Caki2 (cell line): ENCODE measurements at places on chromosomes 3 and 15. TPM values are rescaled to one million over a fixed set of nuclear protein-coding genes. Genes with fewer than 3 reads are reported as not detected.
A peak's percentile ranks its signal among the peaks of the same experiment; 100 is the strongest.

- DNase-seq, result peak; percentile 1
These were observed 216.8 kb downstream of the VGLL3 start for GRCh38 chr3:86774082-86774691.

- DNase-seq, result no peak
These were observed 1.1 kb upstream of the WWTR1 start for GRCh38 chr3:149658744-149659497.

DNA sequence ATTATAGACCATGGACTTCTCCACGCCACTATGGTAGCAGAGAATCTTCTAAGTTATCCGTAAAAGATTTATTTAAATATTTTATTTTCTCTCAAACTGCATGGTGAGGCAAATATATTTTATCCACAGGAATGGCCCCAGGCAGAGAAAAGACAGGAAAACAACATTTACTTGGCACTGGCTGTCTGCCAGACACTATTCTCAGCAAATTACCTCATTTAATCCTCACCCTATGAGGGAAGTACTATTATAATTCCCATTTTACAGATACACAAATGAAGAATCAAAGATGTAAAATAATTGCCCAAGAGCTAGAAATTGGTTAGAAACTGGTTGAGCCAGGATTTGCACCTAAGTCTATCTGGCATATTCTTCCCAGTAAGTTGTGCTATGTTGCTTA is 361.4 kb upstream of the IL12A start:
- no peak for DNase-seq

DNA sequence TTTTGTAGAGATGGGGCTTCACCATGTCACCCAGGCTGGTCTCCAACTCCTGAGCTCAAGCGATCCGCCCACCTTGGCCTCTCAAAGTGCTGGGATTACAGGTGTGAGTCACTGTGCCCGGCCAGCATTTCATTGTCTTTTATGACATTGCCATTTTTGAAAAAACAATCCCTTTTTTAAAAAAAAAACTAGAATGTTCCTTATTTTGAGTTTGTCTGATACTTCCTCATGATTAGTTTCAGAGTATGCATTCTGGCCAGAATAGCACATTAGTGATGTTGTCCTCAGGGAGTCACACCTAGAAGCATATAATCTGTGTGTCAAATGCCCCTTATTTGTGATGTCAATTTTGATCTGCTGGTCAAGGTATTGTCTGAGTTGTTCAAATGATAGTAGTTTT is 21.2 kb upstream of the NMD3 start:
- DNase-seq, result no peak

- no peak for DNase-seq
These were observed 15.8 kb downstream of the RBP1 start for GRCh38 chr3:139523718-139524117.

- DNase-seq, result no peak
These were observed 19.9 kb downstream of the KPNA4 start for GRCh38 chr3:160545504-160545871.

DNA sequence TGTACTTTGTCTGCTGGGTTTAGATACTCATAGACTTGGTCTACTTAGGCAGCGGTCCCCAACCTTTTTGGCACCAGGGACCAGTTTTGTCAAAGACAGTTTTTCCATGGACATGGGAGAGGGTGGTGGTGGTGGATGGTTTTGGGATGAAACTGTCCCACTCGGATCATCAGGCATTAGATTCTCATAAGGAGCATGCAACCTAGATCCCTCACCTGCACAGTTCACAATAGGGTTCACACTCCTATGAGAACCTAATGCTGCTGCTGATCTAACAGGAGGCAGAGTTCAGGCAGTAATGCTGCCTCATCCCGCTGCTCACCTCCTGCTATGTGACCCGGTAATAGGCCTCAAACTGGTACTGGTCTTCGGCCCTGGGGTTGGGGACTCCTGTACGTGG is 45.3 kb downstream of the CMSS1 start:
- no peak for DNase-seq

DNA sequence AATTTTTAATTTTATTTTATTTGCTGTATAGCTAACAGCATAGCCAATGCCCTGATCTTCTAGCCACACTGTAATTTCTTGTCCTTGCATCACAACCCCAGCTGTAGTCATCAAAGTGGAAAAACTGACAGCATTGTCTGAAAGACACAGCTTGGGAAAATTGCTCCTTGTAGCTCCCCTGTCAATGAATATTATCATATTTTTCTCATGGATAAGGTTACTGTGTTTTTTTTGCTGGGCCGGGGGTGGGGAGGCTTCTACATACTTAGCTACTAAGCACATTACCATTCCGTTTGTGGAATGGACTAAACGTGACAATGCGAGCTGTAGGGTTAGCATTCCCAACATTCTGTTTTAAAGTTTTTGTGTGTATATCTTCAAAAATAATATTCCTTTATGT is 381.3 kb downstream of the TIGIT start:
- no peak for DNase-seq

DNA sequence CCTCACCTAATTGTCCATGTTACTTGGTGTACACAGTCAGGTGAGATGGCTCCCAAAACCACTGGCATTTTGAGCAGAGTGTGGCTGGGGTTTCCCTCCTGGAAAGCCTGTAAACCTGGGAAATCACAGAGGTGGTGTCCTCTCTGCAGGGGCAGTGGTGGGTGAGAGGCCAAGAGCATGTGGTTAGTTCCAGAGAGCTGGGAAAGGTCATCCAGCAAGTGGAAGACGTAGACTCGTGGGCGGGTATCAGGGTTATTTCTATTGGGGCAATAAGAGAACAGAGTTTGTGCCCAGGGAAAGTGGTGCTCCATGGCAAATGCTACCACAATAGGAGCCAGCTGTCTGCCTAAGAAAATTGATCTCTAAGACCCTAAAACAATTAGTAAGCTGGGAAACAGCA is 44.6 kb upstream of the LIMD1 start:
- no peak for DNase-seq

DNA sequence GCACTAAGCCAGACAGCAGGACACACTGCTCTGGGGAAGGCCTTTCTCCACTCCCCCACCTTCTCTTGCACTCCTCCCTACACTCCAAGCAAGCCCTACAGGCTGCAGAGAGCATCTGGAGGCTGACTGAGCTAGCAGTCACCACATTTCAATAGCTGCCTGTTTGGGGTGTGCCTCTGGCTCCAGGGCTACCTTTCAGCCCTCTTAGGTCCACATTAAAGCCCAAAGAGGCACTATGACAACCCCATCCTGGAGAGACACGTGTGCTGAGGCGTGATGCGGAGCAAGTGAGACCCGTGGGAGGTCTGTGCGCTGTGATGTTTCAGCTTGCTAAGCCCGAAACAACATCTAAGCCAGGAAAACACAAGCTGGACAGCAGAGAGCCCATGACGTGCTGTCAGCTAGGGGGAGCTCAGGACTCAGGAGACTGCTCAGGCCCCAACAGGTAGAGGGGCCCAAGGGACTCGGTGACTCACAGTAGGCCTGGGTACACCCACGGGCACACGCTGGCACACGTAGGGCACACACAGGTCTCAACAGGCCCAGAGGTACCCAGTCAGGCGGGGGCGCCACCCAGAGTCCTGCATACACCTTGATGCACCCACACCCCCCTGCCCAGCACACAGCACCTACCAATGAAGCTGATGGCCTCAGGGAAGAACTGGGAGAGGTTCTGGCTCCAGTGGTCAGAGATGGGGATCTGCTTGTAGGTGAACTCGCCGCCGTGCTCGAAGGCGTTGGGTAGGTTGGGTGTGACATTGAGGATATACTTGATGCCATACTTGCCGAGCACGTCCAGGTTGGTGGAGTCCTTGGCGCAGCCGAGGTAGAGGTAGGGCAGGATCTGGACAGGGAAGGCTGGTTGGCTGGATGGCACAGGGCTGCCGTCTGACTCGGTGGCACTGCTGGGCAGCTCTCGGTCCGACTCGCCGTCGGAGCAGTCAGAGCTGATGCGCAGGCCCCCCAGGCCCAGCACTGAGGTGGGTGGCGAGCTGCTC is 2.8 kb downstream of the DUSP7 start:
- DNase-seq, result peak; percentile 28

GRCh38 chr15:29611057-29611456 is 211.2 kb downstream of the TJP1 start:
- no peak for DNase-seq

- no peak for DNase-seq
These were observed 5.7 kb downstream of the SLC38A3 start for GRCh38 chr3:50210510-50211367.

GRCh38 chr3:197309528-197310361 is 11.3 kb upstream of the DLG1 start:
- peak; percentile 83 for DNase-seq

DNA sequence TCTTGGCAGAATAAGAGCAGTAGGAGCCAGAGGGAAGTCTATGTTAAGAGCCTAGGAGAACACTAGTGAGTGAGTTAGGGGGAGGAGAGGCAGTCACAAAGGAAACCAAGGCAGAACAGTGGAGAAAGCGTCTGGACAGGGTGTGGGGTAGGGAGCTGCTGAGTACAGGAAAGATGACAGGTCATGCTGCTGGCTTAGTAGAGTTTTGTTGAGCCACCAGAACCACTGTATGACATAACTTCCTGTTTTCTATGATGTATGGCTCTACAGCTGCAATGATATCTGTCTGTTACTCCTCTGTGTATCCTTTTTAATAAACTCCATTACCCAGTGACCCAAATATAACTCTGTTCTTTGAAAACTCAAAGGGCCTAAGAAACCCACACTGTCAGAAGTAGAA is 10.6 kb upstream of the STT3B start:
- no peak for DNase-seq

GRCh38 chr15:65060641-65061397 is 7.0 kb downstream of the RASL12 start:
- no peak for DNase-seq

GRCh38 chr3:143952569-143953072 is 19.0 kb upstream of the DIPK2A start:
- DNase-seq, result no peak

GRCh38 chr15:75348034-75348561 is 1.3 kb downstream of the NEIL1 start:
- DNase-seq, result no peak

GRCh38 chr15:94322141-94322540 is 90.8 kb downstream of the MCTP2 start:
- DNase-seq, result no peak

GRCh38 chr3:123525433-123525832 is 59.4 kb downstream of the HACD2 start:
- DNase-seq, result no peak

DNA sequence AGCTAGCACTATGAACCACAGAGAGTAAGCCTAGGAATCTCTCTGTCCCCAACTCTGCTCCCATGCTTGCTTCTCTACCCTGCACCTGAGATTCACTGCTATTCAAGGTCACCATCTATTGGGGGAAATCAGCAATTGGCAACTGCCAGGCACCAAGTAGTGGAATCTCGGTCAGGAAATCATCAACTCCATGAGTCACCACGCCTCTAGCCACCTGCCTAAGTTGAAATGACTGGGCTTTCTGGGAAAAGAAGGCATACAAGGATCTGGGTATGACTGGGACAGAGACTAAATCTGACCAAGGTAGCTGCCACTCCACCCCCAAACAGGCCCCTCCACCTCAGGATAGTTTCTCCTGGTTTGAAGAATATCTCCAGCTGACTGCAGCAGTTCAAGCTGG is 464.1 kb upstream of the CBLB start:
- peak; percentile 68 for DNase-seq

- no peak for DNase-seq
These were observed 8.4 kb downstream of the ACOX2 start for GRCh38 chr3:58528629-58529028.

Gene SLC4A7
- total RNA-seq, result 7.4 and 13.7 TPM in 2 replicates

Gene UBE2E1
- 60.6 and 80.2 TPM in 2 replicates for total RNA-seq

Gene GRIP2
- total RNA-seq, result 0.68 TPM in 1 of 2 replicates, not detected in the other

Gene CA12
- 194 and 272 TPM in 2 replicates for total RNA-seq

Gene SNURF
- total RNA-seq, result not detected in 2 replicates

Gene TFRC
- total RNA-seq, result 152 and 172 TPM in 2 replicates

Gene RBMS3
- 8.9 and 15.0 TPM in 2 replicates for total RNA-seq

Gene SERINC4
- not detected in 2 replicates for total RNA-seq

Gene CHAC1
- total RNA-seq, result 11.9 and 12.7 TPM in 2 replicates

Gene TKT
- 2,344 and 2,977 TPM in 2 replicates for total RNA-seq

Gene OSBPL10
- total RNA-seq, result 33.7 and 74.7 TPM in 2 replicates

Gene C3orf49
- total RNA-seq, result not detected in 2 replicates

Gene CACNA2D3
- total RNA-seq, result 4.1 and 6.1 TPM in 2 replicates

Gene MUC20
- 0.17 and 29.7 TPM in 2 replicates for total RNA-seq
